ENCODE measurements at places on chromosomes 1 and 21.
A peak's percentile ranks its signal among the peaks of the same experiment; 100 is the strongest.

DNA sequence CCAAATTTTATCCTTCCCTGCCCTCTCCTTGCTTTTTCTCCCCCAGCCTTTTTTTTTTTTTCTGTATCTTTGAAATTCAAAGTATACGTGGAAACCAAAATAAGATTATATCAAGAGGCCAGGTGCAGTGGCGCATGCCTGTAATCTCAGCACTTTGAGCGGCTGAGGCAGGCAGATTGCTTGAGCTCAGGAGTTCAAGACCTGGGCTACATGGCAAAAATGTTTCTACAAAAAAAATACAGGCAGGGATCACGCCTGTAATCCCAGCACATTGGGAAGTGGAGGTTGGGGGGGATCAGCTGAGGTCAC, 6.6 kb upstream of the PRCC start:
- no peak for DNase-seq

GRCh38 chr1:184028854-184029623, 8.5 kb downstream of the COLGALT2 start:
- no peak for DNase-seq

GRCh38 chr1:69499203-69499803, 68.4 kb upstream of the LRRC7 start:
- no peak for DNase-seq

GRCh38 chr21:36470294-36470693, 9.6 kb downstream of the CLDN14 start:
- no peak for DNase-seq

DNA sequence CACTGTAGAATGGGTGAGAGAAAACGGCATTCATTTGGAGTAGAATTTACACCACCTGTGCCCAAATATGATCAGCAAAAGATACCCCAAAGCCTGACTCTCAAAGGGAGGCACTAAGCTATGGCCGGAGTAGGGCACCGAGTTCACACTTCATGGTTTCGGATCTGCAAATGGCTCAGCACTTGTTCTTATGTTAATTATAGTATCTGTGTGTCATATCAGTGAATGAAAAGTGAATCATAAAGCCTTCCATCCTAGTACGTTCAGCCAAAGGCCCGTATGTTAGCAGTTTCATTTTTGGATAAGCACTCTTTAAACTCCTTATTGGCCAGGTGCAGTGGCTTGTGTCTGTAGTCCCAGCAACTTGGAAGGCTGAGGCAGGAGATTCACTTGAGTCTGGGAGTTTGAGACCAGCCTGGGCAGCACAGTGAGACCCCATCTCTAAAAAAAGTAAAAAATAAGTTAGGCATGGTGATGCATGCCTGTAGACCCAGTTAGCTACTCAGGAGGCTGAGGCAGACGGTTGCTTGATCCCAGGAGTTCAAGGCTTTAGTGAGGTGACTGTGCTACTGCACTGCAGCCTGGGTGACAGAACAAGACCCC, 4.9 kb upstream of the CORT start:
- no peak for DNase-seq

DNA sequence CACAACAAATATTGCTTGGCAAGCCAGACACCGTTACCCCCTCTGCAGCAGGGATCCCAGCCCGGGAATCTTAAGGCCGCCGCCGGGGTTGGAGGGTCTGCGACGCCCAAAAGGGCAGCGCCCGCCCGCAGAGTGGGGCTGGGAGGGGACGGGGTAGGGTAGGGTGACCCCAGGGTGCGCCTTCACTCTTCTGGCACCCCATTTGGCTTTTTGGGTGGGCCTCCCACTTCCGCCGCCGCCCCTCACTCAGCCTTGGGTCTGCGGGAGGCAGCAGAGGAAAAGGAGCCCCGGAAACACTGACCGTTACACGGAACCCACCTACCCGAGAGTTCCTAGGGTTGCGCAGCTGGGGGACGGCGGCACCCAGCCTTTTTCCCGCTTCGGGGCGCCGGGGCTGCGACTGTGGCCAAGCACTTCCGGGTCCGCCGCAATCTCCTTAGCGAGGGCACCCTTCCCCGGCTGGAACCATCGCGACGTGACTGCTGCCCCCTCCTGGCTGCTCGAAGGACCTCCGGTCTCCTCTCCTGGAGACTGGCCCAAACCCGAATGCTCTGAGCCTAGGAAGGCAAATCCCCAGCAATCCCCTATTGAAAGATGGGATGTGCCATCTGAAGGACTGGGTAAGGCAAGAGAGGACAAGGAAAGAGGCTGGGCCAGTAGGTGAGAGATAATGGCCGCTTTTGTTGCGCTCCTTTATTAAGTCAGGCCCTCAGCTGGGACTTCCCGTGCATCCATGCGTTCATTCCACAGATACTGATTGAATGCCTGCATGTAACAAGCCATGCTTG, at the start of gene PIGC:
TSS of gene PIGC (minus strand) at position 404 of the 788 bp plus-strand sequence. CDS start 1,447 bp downstream, outside the sequence.
- DNase-seq: peak; percentile 29

DNA sequence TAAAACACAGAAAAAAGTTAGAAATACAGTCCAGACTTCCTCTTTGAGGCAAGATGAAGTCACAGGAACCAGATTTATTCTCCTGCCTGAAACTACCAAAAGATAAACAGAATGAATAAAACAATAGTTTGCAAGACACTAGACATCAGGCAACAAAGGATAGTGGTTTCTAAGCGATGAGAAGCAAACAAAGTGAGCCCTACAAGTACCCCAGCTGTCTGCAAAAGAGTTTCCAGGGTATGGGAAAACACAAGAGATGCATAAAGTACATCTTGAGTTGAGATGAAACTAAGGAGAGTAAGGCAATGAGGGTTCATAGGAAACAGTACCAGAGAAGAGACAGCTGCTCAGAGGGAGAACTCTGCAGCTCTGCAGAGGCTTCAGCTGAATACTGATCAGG, 83.3 kb upstream of the COL24A1 start:
- no peak for DNase-seq

- no peak for DNase-seq
Observed at GRCh38 chr1:109904105-109904817, 6.4 kb upstream of the CSF1 start.

DNA sequence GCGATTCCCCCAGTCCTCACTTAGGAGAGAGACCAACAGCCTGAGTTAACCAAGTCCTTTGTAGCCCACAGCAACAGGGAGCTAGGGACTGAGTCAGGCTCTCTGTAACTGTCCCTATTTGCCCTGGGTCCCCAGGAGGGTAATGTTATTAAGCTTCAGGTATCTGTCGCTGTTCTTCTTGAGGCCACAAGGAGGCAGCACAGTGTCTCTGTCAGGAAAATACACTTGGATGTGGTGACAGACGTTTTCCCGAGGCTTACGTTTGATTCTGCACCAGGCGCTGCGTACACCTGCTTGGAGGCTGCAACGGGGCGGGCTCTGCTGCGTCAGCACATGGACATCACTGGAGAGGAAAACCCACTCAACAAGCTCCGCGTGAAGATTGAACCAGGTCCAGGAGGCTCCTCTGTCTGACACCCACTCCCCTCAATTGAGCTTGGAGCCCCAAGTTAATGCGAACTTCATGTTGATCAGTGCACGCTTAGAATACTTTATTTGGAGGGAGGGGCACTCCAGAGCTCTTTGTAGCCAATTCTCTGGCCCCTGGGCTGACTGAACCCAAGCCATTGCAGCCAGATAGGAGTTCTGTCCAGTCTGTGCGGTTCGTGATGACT, 10.7 kb upstream of the ELF3 start:
- no peak for DNase-seq

GRCh38 chr1:51019811-51020210, 49.8 kb downstream of the CDKN2C start:
- no peak for DNase-seq

GRCh38 chr1:178371933-178372388, 124.8 kb downstream of the CLEC20A start:
- DNase-seq: no peak

- no peak for DNase-seq
Observed at GRCh38 chr1:10662824-10663677, 133.4 kb downstream of the CASZ1 start.

- no peak for DNase-seq
Observed at GRCh38 chr1:21541835-21542234, 32.6 kb downstream of the ALPL start.

- DNase-seq: no peak
Observed at GRCh38 chr21:42048870-42049577, 22.1 kb upstream of the UMODL1 start.

- no peak for DNase-seq
Observed at GRCh38 chr21:33283203-33283602, 17.0 kb downstream of the IL10RB start.

GRCh38 chr1:59029411-59030167, 245.7 kb upstream of the JUN start:
- no peak for DNase-seq

GRCh38 chr1:241462391-241462790, 57.2 kb downstream of the FH start:
- no peak for DNase-seq

GRCh38 chr1:186873687-186874086, 44.9 kb downstream of the PLA2G4A start:
- DNase-seq: no peak

DNA sequence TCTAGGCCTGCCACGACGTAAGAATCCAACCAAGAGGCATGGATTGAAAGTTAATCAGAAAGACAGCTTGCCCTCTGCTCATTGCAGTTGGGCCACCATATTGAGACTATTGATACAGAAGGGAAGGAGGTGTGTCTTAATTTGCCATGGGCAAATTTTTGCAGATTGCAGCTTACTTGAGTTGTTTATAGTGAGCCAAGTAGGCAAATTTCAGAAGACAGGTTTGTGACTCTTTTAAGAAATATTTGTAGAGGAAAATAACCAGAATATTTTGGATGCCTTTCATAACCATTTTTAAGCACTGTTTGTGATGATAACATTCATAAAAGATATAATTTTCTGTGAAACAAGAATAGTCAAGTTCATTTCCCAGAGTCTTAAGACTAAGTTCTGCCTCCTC, 74.1 kb downstream of the PRDM2 start:
- no peak for DNase-seq

DNA sequence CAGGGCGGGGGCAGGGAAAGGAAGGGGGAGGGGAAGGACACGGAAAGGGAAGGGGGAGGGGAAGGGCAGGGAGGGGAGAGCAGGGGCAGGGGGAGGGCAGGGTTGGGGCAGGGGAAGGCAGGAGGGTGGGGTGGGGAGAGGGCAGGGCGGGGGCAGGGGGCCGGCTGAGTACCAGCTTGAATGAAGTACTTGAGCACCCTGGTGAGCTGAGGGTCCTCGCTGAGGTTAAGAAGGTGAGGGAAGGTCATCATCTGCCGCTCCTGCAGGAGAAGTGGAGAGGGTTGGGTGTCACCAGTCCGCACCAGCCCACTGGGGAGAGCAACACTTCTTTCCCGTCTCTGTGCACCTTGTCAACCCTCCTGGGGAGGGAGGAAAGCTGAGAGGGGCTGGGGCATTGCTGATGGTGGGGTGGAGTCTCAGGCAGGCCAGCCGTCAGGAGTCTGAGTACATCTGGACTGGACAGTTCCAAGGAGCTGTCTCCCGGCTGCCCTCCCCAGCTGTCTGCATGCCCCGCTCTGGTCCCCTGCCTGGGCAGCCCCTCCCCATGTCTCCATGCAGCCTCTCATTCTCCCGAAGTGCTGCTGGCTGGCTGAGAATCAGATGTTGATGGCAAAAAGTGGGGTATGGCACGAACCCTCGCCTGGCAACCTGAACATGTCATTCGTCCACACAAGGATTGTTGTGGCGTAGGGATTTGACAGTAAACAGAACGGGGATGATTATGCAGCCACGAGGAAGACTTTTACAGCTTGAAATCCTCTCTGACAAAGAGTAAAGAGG, 70.0 kb downstream of the SCCPDH start:
- DNase-seq: no peak

DNA sequence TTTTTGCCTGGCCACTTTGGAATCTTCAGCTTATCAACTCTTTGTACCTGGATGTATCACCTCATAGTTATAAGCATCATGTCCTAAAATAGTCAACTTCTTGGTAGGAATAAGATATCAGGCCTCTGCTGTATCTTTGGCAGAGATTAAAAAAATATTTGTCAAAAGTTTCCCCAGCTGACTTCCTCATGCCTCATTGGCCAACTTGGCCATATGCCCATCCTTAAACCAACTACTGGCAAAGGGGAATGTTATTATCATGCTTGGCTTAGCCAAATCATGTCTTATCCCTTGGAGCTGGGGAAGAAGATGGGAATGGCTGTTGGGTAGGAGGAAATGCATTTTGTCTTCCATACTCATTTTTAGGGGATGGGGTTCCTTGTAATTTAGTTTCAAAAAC, 23.4 kb downstream of the NFASC start:
- no peak for DNase-seq

- DNase-seq: no peak
Observed at GRCh38 chr1:17118706-17119075, 560 bp downstream of the PADI2 start.

DNA sequence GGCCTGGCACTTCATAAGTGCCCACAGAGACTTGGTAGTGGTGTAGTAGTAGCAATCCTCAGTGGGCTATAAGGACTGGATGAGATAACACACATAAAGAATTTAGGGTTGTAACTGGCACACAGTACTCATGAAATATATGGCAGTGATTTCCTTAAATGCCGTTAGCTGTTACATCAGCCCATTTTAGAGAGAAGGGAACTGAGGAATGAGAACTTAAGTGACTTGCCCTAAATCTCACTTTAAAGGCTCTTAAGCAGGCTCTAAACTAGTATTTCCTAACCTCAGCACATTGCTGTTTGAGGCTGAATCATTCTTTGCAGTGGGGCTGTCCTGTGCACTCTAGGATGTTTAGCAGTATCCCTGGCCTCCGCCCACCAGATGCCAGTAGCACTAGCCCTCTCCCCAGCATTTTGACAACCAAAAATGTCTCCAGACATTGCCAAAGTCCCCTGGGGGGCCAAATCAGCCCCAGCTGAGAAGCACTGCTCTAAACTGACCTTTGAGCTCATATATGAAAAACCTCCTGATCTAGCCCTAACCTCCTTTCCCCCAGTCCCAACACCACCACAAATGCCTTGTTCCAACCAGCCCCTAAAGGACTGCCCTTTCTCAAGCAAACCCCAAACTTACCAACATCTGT, 11.6 kb downstream of the CAMK2N1 start:
- DNase-seq: no peak

- no peak for DNase-seq
Observed at GRCh38 chr1:231626951-231627614, 493 bp downstream of the DISC1 start.

- DNase-seq: no peak
Observed at GRCh38 chr1:248094884-248095283, at the start of gene OR2L13. TSS of gene OR2L13 (plus strand) at chr1:248095184. CDS start at chr1:248099376, 4,192 bp downstream.

- no peak for DNase-seq
Observed at GRCh38 chr1:119160409-119160808, 20.0 kb upstream of the WARS2 start.

- no peak for DNase-seq
Observed at GRCh38 chr1:75954586-75954985, 22.4 kb upstream of the ASB17 start.

GRCh38 chr1:85599076-85599491, 18.5 kb downstream of the CCN1 start:
- DNase-seq: no peak

- no peak for DNase-seq
Observed at GRCh38 chr1:115476616-115477015, 138.6 kb upstream of the NGF start.

GRCh38 chr1:206736878-206737728, 33.5 kb upstream of the IL19 start:
- DNase-seq: no peak

GRCh38 chr21:25944082-25944481, 209.3 kb downstream of the GABPA start:
- DNase-seq: no peak
